ENCODE measurements at places on chromosomes 12 and 14.

- DNase-seq: no peak
Measured at GRCh38 chr12:14953752-14954151, 7.6 kb downstream of the ARHGDIB start.

- no peak for DNase-seq
Measured at GRCh38 chr14:33985242-33985641, 34.4 kb upstream of the EGLN3 start.

- DNase-seq: no peak
Measured at GRCh38 chr14:69917287-69917686, 38.1 kb downstream of the SMOC1 start.

DNA sequence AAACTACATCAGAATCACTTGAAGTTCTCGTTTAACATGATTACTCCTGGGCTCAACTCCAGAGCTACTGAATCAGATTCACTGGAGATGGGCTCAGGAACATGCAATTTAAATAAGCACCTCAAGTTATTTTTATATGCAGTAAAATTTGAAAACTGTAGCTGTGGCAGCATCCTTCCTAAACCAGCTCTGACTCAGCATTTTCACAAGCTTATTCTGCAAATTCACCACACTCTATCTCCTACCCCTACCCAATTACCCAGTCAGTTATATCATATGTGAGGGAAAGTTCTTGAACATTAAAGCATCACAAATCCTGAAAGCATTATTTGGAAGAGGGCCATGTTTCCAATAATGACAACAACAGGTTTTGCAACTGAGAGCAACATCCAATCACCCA, 24.2 kb upstream of the LRRC9 start:
- no peak for DNase-seq

DNA sequence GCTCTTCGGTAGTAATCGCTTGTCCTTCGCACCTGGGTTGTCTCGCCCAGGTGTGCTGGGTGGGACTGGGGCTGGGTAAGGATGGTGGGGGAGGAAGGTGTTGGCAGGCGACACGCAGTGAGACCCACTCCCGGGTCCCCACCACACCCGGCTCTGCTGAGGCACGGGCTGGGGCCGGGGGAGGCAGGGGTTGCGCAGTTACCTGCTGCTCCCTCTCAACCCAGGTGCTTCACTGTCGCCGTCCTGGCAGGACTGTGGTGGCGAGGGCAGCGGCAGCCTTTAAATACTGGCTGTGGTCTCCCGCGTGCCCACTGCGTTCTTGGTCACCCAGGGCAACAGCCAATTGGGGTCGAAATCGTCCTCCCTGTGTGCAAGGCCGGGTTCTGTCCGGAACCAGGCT, at the start of gene CCER1:
Gene CCER1, minus strand, starts transcription at position 256 of the 400 bp plus-strand sequence. CDS start 434 bp downstream, outside the sequence.
- no peak for DNase-seq

- no peak for DNase-seq
Measured at GRCh38 chr14:105888784-105889665, 362.6 kb downstream of the TMEM121 start.

DNA sequence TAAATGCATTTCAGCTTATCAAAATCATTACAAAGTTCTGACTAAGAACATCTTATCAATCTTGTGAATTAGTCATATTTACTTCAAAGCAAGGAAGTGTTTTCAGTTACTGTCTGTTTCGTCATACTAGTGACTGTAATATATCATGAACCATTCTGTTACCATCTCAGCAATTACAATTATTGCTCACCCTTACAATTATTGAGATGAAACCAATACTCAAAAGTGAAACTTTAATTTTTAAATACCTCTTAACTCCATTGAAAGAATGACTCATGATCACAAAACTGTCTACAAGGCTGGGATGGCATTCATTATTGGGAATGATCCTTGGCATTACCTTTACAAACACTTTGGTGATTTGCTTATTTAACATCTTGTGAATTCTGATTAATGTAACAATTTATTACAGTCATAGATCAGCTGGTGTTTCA, 90.3 kb downstream of the RPS6KA5 start:
- DNase-seq: no peak

GRCh38 chr12:54428050-54429013, 9.3 kb upstream of the ITGA5 start:
- DNase-seq: no peak

DNA sequence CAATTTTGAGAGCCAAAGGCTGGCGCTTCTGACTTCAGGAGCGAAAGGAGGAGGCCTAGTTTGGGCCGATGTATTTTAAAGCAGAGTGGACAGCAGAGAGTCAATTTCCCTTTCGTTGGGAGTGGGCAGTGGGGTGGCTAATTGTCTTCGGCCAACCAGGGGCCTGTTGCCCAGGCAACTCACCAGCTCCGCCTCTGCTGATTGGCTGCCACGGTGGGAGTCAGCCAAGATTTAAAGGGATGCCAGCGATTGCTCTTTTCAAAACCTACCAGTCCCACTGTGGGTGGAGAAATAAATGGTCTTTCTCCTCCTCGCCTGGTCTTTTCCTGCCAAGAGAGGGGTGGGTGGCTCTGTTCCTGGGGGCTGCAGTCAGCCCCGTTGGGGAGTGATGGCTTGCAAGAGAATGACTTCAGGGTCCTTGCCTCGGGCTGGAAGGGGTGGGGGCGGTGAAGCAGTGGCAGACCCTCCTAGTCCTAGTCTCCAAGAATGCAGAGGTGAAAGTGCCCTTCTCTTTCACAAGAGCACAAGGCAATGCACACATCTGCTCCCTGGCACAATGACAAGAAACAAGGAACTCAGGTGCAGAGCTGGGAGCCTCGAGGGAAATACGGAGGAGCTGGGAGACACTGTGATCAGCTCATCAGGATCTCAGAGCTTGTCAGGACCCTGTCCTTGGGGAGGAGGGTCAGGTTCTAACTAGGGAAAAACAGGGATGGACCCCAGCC, 37.7 kb downstream of the RASAL1 start:
- no peak for DNase-seq

GRCh38 chr12:131461096-131461495, 249.8 kb upstream of the SFSWAP start:
- DNase-seq: no peak

GRCh38 chr14:68598621-68599447, 194.0 kb downstream of the ZFP36L1 start:
- DNase-seq: no peak

DNA sequence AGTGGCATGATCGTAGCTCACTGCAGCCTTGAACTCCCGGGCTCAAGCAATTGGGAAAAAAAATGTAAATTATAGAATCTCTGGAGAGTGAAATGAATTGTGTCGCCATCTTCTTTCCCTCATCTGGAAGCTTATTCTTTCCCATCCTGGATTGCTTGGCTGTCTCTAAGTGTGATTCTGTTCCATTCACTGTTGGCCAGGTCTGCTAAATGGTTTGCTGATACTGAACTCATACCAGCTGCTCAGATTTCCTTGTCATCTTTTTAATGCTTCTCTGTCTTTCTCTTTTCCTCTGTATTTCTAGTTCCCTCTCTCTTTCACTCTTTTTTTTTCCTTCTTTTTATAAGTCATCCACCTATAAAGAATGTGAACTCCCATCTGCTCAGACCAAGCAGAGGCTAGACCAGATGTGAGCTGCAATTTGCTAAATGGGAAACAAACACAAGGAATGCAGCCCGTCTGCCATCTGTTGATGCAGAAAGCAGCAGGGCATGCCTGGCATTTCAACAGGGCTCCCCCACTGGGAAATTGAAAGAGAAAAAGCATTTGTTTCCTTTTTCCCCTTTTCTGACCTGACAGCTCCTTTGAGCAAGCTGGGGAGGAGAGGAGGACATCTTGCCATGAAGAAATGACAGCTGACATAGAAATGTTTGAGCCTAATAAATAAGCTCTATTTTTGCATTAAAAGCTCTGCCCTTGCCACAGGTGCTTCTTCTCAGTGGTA, 1823.6 kb upstream of the FLRT2 start:
- DNase-seq: no peak

Measured in stimulated activated CD4-positive, alpha-beta T cell treated with anti-CD3 and anti-CD28 coated beads, Interleukin-1b, Interleukin-23, amount 100 ng/mL, for 1 hour (primary cell).